Hepatocyte (in vitro differentiated cells): ENCODE measurements at places on chromosomes 12 and 14. TPM values are rescaled to one million over a fixed set of nuclear protein-coding genes. Genes with fewer than 3 reads are reported as not detected.

- DNase-seq, result no peak
Observed at GRCh38 chr14:41873686-41874317, 267.1 kb downstream of the LRFN5 start.

GRCh38 chr12:14621826-14622225 is 54.1 kb upstream of the PLBD1 start:
- DNase-seq, result no peak

GRCh38 chr14:90924621-90925340 is 108.6 kb upstream of the TTC7B start:
- no peak for DNase-seq

DNA sequence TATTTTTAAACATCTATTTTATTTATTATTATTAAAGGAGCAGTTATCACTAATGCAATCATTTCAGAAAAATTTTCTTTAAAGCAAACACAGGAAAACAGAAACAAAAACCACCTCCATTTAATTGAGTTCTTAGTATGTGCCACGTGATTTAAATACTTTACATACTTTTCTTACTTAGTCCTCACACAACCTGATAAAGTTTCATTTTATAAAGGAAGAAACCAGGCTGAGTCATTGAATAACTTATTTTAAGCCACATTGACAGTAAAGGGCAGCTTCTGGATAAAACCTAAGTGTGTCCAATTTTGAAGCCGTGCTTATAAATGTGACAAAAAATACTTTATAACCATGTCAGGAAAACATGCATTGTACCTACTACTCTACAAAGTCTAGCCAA is 57.1 kb upstream of the PCED1B start:
- no peak for DNase-seq

- DNase-seq, result no peak
Observed at GRCh38 chr14:91228112-91229004, 16.1 kb downstream of the GPR68 start.

GRCh38 chr14:25090716-25091454 is 40.9 kb upstream of the STXBP6 start:
- DNase-seq, result peak; percentile 82

GRCh38 chr12:52439420-52439819 is 5.2 kb upstream of the KRT75 start:
- DNase-seq, result no peak

DNA sequence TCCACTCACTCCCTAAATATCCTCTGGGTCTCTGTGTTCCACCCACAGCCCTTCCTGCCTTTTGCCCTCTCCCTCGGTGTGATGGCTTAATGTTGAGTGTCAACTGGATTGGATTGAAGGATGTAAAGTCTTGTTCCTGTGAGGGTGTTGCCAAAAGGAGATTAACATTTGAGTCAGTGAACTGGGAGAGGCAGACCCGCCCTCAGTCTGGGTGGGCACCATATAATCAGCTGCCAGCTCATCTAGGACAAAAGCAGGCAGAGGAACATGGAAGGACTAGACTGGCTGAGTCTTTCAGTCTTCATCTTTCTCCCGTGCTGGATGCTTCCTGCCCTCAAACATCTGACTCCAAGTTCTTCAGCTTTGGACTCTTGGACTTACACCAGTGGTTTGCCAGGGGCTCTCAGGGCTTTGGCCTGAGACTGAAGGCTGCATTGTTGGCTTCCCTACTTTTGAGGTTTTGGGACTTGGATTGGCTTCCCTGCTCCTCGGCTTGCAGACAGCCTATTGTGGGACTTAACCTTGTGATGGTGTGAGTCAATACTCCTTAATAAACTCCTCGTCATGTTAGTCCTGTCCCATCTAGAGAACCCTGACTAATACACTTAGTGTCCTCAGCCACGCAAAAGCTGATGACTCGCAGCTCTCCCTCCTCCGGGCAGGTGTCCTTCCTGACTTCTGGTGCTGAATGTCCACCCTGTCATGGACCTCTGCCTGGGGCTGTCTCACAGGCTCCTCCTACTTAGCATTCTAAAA is 5.9 kb downstream of the DGLUCY start:
- no peak for DNase-seq

DNA sequence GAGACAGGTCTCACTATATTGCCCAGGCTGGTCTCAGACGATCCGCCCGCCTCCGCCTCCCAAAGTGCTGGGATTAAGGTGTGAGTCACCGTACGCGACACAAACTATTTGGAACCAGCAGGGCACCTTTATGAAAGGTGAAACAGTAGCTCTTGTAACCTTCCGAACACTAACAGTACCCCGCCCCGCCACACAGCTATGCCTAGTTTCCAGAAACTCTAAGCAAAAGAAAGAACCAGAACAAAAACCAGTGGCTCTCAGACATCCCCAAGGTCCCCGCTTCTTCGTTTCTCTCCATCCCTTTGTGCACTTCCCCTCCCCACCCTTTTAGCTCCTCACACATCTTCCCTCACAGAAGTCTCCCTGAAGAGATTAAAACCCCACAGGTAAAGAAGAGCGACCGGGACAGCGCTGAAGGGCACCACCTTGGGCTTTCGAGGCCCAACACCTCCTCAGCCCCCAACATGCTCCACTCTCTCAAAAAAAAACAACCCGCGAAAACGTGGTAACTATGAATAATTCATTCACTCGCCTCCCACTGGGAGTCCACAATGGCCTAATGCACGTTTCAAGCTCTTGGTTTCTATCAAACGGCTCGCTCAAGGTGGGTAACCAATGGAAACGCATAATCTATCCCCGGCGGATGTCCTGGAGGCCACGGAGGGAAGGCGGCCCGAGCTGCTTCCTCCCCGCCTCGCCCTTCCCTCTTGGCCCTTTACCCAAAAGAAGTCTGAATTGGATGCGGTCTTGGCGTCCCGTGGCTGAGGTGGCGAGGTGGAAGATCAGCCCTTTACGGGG is 877 bp downstream of the BAG5 start:
- DNase-seq, result peak; percentile 55

- no peak for DNase-seq
Observed at GRCh38 chr14:105499256-105500035, 8.4 kb downstream of the TEDC1 start.

DNA sequence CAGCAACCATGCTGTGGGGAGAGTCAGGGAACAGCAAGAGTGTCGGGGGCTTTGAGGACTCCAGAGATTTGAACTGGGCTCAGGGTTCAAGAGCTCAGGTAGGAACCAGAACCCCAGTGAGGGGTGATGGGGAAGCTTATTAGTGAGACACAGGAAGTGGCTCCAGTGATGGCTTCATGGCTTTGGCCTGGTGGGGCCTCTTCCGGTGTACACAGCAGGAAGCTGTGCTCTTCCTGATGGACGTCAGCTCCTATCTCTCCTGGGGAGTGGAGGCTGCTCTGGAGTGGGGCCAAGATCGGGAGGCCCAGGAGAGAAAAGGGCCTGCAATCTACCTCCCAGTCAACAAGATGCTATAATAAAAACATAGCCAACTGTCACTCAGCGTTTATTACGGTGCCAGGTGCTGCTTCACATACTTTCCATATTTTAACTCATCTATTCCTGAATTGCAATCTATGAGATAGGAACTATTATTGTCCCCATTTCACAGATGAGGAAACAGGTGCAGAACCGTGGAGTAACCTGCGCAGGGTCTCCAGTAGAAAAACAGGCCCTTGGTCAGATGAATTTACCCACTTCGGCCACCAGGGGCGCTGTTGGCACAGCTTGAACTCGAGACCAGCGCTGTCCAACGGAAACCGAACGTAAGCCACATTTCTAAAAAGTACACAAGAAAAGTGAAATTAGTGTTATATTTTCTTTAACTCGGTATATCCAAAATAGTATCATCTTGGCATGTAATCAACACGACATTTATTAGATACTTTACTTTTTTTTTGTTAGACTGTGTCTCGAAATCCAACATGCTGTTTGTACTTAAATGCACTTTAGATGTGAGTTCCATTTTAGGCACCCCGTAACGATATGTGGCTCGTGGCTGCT is 63.6 kb upstream of the DLK1 start:
- peak; percentile 79 for DNase-seq

DNA sequence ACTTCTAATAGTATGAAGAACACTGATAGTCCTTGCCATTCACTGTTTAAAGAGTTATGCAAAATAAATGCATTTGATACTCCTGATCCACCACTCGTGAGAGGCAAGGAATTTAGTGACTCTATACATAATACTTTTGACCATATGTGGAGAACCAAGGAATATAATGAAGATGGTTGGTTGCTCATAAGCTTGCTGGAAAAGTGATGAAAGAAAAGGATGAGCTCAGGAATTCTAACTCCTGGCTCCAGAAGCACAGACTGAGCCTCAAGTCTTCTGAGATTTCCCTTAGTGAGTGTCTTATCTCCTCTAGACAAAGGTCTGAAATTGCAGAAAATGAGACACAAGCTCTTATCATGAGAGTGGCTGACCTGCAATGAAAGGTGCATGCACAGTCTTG is 57.1 kb upstream of the KRAS start:
- DNase-seq, result no peak

DNA sequence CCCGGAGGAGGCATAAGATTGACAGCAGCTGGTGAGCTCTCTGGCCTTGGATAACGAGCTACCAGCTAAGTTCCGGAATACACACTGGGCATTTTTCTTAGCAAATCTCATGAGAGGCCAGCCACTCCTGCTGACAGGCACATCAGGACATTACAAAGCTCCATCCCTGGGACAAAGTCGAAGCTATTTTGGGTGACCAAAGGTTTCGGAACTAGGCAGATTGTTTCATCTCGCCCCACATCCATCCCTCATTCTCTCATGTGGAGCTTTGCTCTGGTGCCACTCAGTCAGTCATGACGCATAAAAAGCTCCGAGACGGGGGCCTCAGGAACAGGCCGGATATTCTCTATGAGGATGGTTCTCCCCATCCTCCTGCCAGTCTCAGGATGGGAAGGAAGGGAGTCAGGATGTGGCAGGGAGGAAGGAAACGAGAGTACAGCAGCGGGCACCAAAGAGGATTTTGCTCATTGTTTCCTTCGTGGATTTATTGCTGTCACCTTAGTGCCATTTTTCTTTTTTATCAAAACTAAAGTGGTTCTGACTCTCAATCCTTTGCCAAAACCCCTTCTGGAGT is 253.1 kb upstream of the FKBP4 start:
- DNase-seq, result no peak

GRCh38 chr14:104973385-104974145 is 4.6 kb downstream of the AHNAK2 start:
- peak; percentile 65 for DNase-seq

GRCh38 chr12:31849090-31849687 is 110.0 kb upstream of the RESF1 start:
- DNase-seq, result no peak

GRCh38 chr12:509500-509899 is 49.8 kb downstream of the B4GALNT3 start:
- no peak for DNase-seq

DNA sequence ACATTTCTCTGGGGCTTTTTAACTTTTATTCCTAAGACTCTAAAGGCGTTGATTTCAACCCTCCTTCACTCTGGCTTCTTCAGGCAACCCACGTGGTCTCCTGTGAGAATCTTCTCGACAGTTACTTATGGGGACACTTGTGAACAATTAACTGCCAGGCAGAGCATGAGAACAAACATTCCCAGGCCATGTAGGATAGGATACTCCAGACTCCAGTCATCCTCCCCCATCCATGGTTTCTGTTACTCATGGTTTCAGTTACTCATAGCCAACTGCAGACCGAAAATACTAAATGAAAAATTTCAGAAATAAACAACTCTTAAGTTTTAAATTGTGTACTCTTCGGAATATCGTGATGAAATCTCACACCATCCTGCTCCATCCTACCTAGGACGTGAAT is 19.5 kb downstream of the GPR68 start:
- no peak for DNase-seq

DNA sequence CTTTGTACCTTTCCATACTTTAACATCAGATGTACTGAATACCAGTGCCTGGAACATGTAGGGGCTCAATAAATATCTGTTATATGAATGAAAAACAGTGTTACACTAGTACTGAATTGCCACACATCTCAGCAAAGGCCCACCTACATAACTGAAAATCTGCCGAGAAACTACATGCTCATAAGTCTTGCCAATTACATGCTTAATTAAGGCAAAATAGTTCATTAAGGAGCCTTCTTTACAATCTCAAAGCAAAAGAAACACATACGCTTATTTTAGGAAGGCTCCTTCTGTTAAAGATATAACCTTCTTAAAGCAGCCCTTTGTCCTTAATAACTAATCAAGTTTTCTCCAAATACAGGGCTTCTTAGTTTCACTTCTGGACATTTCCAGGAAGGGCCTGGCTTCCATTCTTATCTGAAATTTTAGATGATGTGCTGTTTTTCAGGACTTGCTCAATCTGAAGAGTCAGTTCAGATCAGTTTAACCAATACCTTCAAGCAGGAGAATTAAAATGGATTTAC is 11.5 kb downstream of the LIMA1 start:
- no peak for DNase-seq

DNA sequence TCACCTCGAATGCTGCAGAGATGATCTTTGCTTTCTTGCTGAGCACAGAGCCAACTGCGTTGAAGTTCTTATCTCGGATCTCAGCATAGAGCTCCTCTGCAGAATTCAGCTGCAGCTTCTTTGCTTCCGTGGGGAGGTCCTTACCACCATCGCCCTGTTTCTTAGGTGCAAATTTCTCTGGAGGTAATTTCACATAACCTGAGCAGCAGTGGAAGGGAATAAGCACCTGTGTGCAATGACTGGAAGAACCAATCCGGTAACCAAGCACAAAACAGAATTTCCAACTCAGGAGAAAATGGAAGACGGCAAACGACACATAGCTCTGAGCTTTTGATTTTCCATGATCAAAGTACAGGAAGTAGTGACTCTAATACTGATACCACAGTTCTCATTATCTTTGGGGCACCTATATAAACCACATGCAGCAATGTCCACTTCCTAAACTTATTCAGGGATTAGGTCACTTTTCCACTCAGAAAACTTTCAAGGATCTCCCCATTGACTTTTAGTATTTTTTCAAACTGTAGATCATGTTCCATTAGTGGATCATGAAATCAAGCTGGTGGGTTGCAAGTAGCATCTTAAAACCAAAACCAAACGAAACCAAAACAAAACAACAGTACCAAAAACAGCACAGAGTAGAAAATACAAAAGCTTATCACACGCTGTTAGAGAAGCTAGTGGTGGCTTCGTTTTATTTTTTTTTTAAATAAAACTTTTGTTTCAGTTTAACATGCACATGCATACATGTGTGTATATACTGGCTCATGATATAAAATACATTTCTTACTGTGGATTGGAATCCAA is 18.9 kb upstream of the DIABLO start:
- no peak for DNase-seq

DNA sequence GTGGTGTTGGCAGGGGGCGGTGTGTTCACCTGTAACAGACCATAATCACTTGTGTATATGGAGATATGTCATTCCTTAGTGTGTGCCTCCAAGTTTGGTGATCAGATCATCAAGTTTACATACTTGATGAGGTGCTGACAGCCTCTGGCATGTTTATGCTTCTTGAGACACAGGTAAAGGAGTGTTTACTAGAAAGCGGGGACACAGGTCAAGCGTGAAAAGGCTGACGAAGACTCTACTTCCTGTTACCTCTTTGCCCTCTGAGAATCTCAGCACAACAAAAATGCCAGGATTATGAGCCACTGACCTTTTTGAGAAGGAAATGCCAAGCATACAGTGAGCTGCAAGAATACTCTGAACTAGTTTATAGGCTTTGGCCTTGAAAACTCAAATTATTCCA is 29.6 kb downstream of the PRDM4 start:
- DNase-seq, result no peak

GRCh38 chr12:89417246-89417977 is 65.1 kb upstream of the DUSP6 start:
- DNase-seq, result no peak

GRCh38 chr12:6605421-6606330 is 1.5 kb downstream of the CHD4 start:
- DNase-seq, result no peak

SRRM4 gene
- 0.01 and 0.05 TPM in 2 replicates for polyA plus RNA-seq

BCL2L2 gene
- 4.3 and 6.5 TPM in 2 replicates for polyA plus RNA-seq
